ENCODE measurements at places on chromosomes 1 and 21.

DNA sequence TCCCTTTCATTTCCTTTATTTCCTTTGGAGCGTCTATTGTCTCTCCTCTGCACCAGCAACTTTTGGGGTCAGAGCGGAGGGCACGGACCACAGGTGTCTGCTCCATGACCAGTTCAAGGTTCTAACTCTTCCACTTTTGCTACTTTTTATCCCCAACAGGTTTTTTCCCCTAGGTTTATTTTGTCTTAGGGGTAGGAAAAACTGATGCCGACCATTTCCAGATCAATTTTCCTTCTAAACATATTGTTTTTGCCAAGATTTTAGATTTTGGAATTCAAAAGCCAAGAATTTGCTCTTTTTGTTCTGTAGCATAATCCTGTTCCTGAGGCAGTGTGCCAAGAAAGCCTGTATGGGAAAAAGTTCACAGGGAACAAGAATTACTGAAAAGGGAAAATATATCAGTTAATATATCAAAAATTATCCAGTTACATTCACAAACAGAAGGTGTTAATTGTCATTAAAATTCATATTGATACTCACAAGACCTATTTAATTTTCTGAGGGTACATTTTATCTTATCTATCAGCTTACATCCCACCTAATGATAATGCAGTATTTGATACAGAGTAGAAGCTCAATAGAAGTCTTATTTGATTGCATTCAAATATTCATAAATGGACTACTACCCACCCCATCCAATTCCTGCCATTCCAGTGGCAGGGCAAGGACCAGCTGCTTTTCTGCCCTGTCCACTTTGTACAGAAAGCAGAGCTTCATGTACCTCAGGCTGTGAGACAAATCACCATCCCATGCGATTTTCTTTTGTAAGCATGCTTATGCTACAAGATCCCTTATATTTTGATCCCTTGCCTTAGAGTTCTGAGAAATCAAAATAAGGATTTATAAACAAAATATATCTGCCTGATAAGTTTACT, 31.2 kb downstream of the TSEN15 start:
- no peak for DNase-seq

DNA sequence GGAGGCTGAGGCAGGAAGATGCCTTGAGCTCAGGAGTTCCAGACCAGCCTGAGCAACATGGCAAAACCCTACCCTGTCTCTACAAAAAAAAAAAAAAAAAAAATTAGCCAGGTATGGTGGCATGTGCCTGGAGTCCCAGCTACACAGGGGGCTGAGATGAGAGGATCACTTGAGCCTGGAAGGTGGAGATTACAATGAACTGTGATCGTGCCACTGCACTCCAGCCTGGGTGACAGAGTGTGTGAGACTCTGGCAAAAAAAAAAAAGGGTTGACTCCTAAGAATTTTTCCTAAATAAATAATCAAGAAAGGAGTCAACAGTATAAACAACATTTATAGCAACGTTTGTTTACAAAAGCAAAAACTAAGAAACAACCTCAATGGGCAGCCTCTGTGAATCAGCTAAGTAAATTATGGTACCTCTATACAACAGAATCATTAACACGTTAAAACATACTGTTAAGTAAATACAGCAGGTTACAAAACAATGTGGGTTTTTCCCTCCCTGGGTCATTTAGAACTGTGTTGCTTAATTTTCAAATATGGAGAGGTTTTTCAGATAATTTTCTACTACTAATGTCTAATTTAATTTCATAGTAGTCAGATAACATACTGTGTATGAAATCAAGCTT, 56.8 kb downstream of the SLC30A10 start:
- no peak for DNase-seq

GRCh38 chr1:33714421-33714820, 149.5 kb upstream of the HMGB4 start:
- no peak for DNase-seq

GRCh38 chr1:113760102-113761080, 1.1 kb upstream of the PHTF1 start:
- DNase-seq: no peak

DNA sequence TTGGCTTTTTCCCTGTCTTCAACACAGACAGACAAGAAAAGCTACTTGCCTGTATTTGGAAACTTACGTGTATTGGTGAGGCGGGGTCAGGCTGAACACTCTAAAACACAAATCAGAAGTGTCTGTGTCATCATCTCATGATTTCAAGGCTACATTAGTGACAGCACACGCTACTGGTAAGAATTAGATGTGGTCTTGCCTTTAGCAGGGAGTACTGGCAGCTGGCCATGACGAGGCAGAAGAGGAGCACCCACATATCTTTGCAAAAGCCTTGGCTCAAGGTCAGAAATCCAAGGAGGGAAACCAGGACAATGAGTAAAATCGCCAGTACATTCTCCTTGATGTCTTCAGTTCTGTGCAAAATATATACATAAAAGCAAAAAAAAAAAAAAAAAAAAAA, 77.7 kb downstream of the PCNX2 start:
- no peak for DNase-seq

- DNase-seq: peak; percentile 49
Observed at GRCh38 chr1:58783090-58783992, 506 bp downstream of the JUN start.

- DNase-seq: no peak
Observed at GRCh38 chr21:38134084-38134873, 122.5 kb upstream of the KCNJ15 start.

DNA sequence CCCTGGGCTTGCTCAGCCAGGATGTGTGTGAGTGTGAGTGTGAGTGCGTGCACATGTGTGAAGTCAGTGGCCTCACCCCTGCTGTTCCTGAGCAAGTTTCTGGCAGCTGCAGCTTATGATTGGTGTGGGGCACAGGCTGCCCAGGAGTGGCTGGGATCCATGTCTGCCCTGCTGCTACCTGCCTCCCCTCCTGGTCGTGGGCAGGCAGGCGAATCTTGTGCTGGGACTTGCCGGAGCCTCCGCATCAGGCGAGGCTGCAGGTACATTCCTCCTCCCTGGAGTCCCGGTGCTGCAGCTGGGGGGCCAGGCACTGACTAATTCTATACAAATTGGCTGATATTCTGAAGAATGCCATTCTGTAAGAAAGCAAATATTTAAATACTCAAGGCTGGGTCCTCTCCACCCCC, 85.6 kb upstream of the WNT4 start:
- no peak for DNase-seq

DNA sequence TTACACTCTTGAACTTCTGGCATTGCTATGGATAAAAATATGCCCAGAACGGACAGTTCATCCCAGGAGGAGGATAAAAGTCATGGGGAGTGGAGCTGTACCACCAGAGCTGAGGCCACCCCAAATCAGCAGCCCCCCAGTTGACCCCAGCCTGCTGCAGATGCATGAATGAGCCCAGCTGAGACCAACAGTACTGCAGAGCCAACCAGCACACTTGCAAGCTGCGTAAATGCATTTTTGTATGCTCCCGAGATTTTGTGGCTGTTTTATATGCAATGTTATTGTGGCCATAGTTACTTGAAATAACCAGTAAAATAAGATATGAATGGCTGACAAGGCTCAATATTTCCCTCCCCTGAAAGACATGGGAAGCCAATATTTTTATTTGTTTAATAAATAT, 264.6 kb downstream of the DUSP10 start:
- DNase-seq: no peak

GRCh38 chr1:43421396-43421795, 31.7 kb downstream of the SZT2 start:
- no peak for DNase-seq

DNA sequence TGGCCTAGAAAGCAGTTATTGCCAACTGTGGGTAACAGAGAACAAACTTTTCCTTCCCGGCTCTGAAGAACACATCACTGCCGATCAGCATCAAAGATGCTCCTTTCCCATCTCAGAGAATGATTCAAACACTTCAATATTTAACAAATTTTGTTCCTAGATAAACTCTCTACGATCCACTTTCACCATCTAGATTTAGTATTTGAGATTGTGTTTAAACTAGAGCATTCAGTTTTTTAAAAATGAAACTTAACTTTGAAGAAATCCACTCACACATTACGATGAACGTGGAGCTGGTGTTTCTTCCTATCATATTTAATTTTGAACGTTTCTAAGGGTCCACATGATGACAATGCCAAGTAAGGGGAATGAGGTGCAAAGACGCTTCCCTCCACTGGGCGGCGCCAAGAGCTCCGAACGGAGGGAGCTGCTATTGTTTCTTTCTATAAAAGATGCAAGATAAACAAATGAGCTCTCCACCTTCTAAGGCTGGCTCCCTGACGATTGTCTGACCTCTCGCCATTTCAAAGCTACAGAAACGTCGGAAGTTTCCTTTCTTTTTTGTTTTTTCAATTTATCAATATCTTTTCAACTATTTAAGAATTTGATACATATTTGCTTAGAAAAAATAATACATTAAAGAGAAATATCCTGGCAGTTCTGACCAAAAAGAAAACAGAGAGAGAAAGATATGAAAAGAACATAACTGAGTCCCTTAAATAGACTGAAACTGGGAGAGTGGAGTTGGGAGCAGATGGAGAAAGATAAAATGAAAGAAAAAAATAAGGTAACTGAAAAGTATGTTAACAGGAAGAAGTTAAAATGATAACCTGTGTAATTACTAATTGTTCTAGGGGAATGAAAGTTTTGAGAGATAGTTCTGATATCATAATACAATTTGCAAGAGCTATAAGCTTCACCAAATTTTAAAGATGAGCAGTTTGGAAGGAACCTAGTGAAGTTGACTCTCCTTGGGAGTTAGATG, 4.4 kb upstream of the BARHL2 start:
- peak; percentile 28 for DNase-seq

DNA sequence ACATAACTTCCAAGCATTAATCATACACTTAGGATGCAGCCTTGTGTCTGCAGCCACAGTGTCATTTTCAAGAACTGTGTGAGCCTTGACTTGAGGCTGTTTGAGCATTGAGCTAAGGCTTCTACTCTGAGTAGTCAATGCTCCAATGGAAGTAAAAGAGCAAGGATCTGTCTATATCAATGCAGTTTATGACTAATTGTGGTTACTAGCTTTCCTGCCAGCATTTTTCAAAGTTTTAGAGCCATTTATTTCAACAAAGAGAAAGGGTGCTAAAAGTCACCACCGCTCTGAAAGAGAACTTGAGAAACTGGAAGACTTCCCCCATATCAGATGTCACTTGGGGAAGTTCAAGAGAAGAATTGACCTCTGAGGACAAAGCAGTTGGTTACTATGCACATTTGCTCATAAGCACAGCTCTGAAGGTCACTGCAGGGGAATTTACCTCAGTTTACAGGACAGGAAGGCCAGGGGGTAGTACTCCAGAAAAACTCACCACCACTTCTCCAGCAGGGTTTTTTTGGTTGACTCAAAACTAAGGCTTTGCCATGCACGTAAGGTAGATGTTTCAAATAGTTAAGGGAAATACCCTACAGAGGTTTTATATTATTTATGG, 24.5 kb upstream of the RGS1 start:
- peak; percentile 50 for DNase-seq

DNA sequence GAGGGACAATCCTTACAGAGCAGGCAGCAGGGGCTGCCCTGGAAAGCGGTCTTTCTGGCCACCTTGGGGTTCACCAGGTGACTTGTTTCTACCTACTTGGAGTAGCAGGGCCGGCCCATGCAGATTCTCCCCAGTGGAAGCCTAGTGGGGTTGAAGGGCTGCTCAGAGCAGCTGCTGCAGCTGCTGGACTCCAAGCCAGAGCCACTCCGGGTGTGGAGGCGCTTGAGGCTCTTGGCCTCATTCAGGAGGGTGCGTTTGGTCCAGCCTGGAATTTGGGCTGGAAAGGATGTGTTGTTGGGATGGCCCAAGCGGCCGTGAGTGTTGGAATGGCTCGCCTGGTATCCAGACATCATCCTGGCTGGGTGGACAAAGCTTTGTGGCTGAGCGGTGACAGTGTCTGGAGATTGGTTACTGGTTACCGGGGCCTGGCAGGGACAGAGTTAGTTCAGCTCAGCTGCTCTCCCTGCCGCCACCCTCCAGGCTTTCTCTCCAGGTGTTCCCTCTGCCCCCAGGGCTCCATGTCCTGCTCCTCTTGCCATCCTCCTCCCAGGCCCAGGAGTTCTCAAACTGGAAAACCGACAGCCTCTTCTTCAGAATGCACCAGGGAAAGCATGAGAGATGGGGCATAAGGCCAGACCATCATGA, 14.2 kb upstream of the HSPG2 start:
- DNase-seq: no peak

- no peak for DNase-seq
Observed at GRCh38 chr1:203742436-203742835, 22.5 kb upstream of the LAX1 start.

- DNase-seq: peak; percentile 12
Observed at GRCh38 chr1:112429749-112430148, 33.7 kb downstream of the CTTNBP2NL start.

GRCh38 chr21:38861056-38861455, 55.3 kb downstream of the ETS2 start:
- DNase-seq: no peak

DNA sequence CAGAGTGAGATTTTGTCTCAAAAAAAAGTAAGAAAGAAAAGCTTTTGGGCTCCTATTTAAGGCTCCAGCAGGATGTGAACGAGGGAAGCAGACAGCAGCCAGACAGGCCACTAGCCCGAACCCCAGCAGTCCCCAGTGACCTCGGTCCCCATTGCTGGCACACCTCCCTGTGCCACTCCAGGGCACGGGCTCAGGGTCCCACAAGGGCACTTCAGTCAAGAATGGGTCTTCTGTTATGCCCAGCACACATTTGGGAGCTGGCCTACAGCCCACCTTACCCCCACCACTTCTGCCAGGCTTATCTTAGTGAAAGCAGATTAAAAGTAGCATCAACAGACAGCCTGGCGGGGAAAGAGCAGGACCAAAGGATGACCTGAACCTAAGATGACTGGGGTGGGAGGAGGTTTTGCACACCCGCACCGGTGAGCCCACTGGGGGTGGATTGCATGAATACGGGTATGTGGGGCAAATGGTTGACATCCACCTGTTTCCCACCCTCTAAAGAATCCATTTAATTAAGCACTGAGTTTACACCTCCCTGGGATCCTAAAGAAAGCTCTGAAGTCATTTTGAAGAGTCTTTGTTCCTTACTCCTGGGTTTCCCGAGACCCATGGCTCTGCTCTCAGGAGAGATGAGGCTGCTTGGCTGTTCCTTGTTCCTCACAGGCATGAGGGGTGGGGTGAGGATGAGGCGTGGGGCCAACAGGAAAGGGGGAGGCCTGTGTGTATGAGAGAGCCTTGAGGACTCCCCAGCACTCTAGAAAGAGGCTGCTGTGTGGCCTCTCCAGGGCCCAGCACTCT, 4.7 kb downstream of the CHI3L1 start:
- DNase-seq: no peak

- DNase-seq: no peak
Observed at GRCh38 chr1:67690018-67690363, 5.0 kb downstream of the GADD45A start.

- no peak for DNase-seq
Observed at GRCh38 chr21:18449605-18450550, 46.3 kb upstream of the TMPRSS15 start.
